Activated CD4-positive, CD25-positive, alpha-beta regulatory T cell (primary cell): ENCODE measurements at places on chromosomes 7 and 10.

DNA sequence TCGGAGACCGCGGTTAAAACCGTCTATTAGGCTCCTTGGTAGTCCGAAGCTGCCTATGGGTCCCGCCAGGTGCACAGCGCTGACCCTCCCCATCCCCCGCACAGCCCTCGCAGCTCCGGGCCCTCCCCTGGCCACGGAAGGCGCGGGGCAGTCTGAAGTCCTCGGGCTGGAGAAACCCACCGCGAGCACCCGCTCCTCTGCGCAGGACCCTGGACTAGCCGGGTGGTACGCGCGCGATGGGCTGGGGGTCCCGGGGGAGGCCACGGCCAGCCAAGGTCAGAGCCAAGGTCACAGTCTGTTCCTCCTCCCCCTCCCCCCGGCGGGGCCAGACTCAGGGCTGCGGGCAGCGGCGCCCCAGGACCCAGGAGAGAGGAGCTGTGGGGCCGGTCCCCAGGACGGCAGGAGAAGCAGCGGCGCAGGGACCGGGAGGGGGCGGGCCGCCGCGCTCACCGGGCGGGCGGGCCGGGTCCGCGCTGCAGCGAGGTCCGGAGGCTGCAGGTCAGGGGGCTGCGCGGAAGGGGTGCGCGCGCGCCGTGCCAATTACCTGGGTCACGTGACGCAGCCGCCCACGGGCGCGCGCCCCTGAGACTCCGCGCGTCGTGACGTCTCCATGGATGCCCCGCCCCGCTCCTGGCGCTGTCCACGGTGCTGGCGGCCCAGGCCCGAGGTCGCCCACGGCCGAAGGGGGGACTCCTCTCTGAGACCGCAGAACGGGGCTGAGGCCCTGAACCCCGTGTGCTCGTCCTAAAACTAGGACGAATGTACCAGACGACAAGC is at the start of gene OGDHL:
OGDHL (minus strand) TSS at position 535 of the 777 bp plus-strand sequence. CDS start 3,731 bp downstream, outside the sequence.
- no peak for DNase-seq

DNA sequence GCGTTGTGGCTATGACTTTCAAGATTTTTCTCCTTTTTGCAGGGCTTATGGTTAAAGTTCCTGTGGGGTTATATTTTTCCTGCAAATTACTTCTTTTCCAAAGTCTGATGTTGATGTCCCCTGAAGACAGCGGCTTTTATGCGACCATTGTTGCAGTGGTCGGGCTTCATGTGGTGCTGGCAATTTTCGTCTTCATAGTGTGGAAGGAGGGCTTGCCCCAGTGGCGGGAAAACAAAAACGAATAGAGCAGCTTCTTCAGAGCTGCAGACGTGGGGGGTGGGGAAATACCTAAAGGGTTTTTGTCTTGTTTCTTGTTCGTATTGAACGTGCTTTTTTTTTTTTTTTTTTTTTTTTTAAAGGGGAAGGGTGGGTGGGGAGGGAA is 53.8 kb downstream of the MCMBP start:
- no peak for DNase-seq

GRCh38 chr10:47349941-47350371 is 1.8 kb downstream of the RBP3 start:
- DNase-seq: no peak

DNA sequence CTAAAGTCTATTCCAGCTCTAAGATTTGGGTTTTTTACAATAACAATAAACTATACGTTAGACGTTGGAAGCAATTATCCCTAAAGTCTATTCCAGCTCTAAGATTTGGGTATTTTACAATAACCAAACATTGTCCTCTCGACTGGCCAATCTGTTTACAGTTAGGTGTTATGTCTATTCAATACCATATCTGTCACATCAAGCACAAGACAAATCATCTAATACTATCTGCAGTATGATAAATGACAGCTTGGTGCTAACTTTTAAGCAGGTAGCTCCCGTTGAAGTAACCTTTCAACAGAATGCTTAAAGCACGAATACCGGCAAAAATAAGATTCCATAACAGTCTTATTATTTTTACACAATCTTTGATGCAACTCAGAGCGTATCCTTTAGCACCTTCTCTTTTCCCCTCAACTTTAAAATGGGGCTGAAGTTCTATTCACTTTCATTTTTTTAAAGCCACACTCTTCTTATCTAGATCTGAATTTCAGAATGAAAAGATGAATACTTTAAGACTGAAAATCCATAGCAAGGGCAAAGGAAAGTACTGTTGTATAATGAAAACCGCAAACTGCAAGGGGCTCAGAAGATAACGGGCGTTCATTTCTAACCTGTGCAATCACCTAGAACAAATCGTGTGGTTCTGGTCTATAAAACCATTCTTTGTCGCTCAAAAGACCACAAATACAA is 925 bp downstream of the H2AZ2 start:
- no peak for DNase-seq

- DNase-seq: no peak
These were observed 355.3 kb upstream of the AUTS2 start for GRCh38 chr7:69243016-69243415.

DNA sequence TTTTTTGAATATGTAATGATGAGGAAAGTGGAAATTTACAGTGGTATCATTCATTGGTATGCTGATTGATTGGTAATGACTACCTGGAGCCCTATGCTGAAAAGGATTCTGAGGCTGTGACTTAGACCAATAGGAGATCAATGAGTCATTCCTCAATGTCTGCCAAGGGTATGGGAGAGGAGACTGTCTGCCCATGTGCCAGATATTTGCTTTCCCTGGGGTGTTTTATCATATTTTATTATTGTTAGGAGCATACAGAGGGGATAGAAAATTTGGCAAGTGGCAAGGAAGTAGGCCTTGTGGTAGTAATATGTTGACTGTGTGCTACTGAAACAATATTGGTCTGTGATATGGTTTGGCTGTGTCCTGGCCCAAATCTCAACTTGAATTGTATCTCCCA is 54.8 kb downstream of the ASAH2B start:
- no peak for DNase-seq

GRCh38 chr10:112442063-112442462 is 4.7 kb downstream of the ZDHHC6 start:
- no peak for DNase-seq

GRCh38 chr7:142053988-142054387 is 57.5 kb upstream of the MGAM2 start:
- DNase-seq: no peak

- no peak for DNase-seq
These were observed 434.3 kb upstream of the SEMA3D start for GRCh38 chr7:85620936-85621685.

DNA sequence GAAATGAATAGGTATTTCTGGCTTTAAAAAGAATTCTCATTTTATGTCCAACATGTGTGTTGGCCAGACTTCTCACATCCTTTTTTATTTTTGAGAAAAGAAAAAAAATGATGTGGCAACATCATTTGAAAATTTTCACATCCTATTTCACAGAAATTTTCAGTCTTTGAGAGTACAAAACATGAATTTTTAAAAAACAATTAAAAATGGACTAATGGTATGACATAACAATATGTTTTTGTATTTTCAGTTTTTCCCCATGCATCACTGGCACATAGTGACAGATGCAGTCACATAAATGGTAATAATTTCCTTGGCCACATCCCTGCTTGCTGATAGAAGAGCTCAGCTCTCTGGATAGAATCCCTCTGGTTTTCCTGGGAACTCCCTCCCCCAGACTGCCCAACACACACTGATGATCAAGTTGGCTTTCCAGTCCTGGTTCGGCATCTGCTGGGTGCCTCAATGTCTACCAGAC is 188.5 kb upstream of the AGR3 start:
- DNase-seq: no peak

DNA sequence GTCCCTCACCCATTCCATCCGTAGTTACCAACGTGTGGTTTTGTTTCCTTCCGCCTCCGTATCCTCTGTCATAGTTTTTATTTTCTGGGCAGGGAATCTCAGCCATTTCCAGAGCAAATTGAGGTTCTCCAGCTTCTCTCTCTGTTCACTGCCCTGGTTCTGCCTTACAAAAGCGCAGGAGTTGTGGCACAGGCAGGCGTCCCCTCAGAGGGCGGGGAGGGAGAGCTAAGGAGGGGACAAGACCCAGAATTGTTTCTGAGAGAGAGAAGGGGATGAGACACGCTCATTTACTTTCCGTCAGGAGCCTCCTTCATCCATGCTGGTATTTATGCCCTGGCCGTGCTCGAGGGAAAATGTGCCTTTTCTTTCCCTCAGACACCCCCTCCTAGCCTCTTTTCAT is 71.0 kb downstream of the SH2D4B start:
- DNase-seq: no peak

- no peak for DNase-seq
These were observed 93.4 kb downstream of the SPAG6 start for GRCh38 chr10:22438711-22439110.

- no peak for DNase-seq
These were observed 23.8 kb upstream of the ANK3 start for GRCh38 chr10:60413306-60414012.

- no peak for DNase-seq
These were observed 255.5 kb upstream of the KMT2E start for GRCh38 chr7:104758504-104758903.

DNA sequence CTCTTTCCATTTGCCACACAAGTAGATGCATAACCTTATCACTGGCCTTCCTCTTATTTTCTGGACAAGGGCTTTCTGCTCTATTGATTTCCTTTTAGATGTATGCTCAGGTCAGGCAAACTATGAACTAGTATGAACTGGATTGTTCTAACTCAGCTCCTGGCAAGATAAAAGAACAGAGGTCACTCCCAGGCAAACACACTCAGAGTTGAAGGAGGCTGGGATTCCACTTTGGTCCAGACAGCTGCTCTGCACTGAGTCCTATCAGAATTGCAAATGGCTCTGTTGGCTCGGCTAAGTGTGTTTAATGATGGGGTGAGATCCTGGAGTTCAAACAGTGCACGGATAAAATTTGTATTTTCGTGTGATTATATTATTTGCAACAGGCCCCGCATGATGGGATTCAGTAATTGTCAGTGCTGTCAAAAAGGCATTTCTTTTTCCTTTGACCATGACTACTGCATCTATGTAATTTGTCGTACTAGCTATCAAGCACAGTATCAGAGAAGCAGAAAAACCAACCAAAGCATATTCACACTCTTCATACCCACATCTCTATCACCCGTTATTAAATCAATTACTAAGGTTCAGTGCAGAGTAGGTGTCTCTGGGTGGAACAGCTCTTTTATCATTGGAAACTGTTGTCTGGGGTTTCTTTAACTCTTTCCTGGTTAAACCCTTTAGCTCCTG is 288.1 kb upstream of the PRKCQ start:
- no peak for DNase-seq

GRCh38 chr7:51026341-51026740 is 243.6 kb upstream of the GRB10 start:
- no peak for DNase-seq

DNA sequence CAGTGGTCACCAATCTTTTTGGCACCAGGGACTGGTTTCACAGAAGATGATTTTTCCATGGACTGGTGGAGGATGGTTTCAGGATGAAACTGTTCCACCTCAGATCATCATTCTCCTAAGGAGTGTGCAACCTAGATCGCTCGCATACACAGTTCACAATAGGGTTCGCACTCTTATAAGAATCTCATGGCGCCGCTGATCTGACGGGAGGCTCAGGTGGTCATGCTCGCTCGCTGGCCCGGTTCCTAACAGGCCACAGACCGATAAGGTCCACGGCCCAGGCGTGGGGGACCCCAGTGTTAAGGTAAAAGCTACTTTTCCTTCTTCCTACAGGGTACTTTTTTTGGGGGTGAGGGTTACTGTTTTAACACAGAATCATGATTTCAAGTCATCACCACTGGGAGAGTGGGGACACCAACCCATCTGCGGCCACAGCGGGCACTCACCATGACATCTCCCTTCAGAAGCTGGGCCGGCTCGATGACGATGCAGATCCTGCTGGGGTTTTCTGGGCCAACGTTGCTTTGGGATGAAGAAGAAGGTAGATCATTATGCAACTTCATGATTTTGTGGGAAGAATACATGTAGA is 170.5 kb downstream of the TNS3 start:
- no peak for DNase-seq

GRCh38 chr7:49852619-49853462 is 79.4 kb downstream of the VWC2 start:
- DNase-seq: no peak

GRCh38 chr10:128557149-128557710 is 431.0 kb upstream of the MKI67 start:
- no peak for DNase-seq

DNA sequence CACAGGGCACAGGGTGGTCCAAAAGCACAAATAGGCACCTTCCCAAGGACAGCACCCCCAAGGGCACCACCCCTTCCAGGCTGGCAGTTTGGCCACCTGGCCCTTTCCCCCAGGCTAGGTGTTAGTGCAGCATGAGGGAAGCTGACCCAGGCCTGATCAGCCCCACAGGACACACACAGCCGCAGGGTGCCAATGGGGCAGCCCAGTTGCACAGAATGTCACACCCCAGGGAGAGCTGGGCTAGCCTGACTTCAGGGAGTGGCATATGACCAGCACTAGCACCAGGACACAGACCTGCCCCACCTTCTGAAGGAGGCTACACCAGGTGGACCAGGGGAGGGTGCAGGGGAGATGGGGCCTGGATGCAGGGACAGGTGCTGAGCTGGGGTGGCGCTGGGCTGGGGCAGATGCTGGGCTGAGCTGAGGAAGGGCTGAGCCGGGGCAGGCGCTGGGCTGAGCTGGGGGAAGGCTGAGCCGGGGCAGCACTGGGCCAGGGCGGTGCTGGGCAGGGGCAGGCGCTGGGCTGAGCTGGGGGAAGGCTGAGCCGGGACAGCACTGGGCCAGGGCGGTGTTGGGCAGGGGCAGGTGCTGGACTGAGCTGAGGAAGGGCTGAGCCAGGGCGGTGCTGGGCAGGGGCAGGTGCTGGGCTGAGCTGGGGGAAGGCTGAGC is 3.9 kb upstream of the ADAM8 start:
- no peak for DNase-seq

DNA sequence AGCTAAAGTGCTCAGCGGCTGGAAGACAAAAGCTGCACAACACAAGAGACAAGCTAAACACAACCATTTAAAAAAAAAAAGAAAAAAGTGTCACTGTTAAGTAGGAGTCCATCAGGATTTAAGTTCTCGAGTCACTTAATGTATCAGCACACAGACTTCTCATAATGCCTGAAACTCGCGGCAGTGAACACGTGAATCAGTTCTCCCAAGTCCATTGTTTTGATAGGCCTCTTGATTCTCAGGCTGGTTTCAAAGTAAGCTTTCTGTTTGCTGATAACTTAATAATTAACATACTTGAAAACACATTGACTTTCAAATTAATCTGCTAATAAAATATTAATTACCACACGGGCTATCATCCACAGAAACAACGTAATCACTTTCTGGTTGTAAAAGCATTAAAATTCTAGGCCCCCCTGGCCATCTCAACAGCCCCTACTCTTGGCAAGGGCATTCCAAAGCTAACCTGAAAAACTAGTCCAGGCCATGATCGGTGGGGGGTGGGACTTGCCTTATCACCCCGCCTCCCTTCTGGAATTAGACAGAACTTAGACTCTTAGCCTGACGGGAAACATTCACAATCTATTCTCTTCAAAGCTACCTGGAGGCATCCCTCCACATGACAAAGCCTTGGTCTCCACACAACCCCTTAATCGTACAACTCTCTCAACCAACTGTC is 129.0 kb downstream of the DIP2C start:
- DNase-seq: no peak

DNA sequence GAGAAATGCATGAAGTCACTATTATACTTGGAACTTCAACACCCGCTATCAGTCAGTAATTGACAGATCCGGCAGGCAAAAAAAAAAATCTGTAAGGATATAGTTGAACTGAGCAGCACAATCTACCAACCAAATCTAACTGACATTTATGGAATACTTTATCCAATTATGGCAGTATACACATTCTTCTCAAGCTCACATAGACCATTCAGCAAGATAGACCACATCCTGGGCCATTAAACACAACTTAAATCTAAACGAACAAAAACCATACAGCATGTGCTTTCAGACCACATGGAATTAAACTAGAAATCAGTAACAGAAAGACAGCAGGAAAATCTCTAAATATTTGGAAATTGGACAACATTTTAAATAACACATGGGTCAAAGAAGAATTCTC is 112.7 kb downstream of the MPP7 start:
- no peak for DNase-seq
